CD4-positive, alpha-beta T cell treated with Interleukin-17A for 4 hours (primary cell): ENCODE measurements at places on chromosomes 5 and 9.

- DNase-seq: no peak
These were observed 36.8 kb downstream of the ELL2 start for GRCh38 chr5:95924720-95925377.

DNA sequence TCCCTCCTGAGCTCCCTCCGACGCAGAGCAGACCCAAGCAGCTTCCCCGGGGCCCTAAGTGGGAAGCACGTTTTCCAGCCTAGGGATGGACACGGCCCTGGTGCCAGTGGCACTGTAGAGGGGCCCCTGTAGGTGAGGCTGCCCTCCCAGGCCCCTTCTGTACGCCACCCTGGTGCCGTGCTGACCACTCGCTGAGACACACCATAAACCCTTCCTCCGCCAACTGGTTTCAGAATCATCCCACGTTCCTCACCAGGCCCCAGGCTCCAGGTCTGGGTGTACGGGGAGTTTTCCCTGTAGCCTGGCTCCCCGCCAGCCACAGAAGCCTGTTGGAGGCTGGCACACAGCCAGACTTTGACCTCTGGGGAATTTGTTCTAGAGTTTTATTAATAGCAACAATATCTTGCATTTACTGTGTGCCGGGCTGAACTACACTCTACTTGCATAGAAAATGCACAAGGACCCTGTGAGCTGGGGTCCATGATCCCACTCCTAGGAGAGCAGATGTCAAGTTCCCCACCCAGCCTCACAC is 18.2 kb upstream of the WDR38 start:
- DNase-seq: no peak

- no peak for DNase-seq
These were observed 67.1 kb downstream of the ADAMTS12 start for GRCh38 chr5:33824516-33825195.

DNA sequence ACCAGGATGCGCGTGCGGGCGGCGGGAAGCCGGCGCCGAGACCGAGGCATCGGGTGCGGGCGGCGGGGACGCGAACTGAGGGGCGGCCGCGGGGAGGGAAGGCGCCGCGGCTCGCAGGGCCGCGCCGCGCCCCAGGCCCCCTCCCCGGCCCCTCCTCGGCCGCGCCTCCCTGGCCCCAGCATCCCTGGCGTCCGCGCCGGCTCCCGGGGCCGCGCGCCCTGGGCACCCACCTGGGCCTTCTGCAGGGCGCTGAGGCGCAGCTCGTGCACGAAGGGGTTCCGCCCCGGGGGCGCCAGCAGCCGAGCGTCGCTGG is 324 bp downstream of the LPCAT1 start:
- no peak for DNase-seq

DNA sequence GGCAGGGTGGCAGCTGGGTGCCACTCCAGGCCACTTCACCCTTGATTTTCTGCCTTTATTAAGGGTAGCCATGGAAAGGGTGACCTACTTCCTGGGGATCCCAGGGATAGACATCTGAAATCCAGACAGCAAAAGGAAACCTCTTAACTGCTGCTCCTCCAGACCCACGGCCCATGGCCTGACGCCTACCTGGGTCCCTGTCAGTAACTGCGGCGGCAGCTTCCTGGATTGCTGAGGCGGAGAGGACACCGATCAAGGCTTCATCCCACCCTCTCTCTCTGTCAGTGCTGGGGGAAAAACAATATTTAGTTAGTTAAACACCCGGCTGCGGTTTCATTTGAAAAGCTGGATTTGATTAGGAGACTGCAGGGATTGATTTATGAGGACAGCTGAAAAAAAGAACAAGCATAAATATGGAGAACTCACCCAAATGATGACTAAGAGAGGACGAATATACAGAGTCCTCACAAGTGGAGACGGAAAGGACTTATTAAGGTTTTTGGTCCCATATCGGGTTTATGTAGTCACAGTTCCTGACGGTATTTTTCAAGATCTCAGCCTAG is 158.7 kb upstream of the KLF4 start:
- DNase-seq: no peak

DNA sequence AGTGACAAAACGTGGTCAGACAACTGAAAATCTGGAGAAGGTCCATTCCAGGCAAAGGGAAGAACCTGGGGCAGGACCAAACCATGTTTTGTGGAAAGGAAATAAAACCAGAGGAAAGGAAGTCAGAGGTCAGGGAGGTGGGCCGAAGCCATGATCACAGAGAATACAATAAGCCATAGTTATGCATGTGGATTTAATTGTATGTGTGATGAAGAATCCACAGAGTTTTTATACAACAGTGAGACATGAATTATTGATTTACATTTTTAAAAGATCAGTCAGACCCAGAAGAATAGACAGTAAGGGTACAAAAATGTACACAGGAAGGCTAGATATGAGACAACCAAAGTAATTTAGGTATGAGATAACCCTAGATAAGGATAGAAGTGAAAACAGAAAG is 20.8 kb downstream of the TTC33 start:
- DNase-seq: no peak

- DNase-seq: no peak
These were observed 9.8 kb downstream of the CXCL14 start for GRCh38 chr5:135568923-135569360.

DNA sequence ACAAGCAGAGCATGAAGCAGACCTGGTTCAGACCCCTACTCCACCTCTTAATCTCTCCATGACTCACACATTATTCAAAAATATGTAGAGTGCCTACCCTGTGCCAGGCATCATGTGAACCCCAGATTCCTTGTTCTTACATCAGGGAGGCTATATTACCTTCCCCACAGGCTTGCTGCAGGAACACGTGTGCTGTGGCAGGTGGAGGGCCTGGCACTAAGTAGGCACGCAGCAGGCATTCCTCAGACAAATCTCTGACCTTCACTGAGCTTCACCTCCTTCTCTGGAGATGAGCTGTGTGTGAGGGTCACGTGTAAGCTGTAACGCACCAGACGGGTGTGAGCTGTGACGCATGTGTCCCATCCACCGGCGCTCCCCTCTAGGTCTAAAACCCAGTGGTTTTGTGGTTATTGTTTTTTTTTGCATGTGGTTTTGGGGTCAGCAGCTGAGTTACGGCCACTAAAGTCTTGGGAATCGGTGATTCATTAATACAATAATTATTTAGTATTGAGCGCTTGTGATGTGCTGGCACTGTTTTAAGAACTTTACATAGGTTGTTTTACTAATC is 30.3 kb downstream of the ANGPTL2 start:
- no peak for DNase-seq

GRCh38 chr5:135356522-135357318 is 42.3 kb downstream of the MACROH2A1 start:
- no peak for DNase-seq
